ENCODE measurements at places on chromosomes 2 and 18.

GRCh38 chr18:22408059-22408458, 9.7 kb downstream of the CTAGE1 start:
- DNase-seq = no peak

DNA sequence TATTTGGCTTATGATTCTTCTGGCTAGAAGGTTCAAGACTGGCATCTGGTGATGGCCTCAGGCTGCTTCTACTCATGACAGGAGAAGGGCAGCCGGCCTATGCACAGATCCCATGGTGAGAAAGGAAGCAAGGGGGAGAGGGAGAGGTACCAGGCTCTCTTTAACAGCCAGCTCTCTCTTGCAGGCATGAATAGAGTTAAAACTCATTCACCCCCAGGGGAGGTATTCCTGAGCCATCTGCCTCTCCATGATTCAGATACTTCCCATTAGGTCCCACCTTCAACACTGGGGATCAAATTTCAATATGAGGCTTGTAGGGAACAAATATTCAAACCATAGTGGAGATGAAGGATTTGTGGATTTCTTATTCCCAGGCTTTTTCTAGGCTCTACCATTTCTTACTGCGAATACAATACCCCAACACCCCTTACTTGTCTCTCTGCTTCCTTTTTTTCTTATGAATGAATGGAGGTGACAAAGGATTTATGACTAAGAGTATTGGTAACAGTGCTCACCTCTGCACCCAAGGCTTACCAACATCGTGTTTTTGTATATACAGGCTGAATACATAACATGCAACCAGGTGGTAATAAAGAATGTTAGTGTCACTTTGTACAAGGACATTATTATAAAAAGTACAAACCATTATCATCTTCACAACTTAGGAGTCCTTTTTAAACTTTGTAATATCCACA, 454.6 kb upstream of the TRIB2 start:
- no peak for DNase-seq

DNA sequence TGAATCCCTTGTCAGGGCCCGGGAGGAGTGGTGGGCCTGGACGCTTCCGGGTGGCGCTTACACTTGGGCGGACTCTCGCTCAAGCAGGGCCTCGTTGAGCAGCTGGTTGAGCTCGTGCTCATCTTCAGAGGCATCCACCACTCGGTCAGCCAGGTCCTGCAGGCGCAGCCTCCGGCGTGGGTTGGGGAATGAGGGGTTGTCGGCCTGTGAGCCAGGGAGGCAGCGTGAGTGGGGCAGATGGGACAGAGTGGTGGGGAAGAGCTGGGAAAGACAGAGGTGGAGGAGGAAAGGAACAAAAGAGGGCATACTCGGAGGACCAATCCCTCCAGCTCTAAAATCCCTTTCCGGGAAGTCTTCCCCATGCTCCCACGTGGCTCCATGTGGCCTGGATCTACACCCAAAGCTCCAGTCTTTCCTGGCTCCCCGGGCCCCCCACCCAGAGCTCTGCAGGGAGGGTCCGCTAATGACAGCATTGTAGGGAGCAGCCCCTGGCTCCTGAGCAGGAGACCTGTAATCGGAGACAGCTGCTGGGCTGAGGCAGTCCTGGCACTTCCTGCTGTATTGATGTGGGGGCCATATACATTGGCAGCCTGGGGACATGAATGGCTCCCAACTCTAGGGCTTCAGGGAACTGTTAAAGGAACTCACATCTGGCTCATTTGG, 41.6 kb downstream of the CENPO start:
- no peak for DNase-seq

GRCh38 chr2:197037863-197038398, 111.4 kb upstream of the PGAP1 start:
- no peak for DNase-seq

- DNase-seq = no peak
Observed at GRCh38 chr2:239189711-239190131, 211.1 kb downstream of the HDAC4 start.

- peak; percentile 33 for DNase-seq
Observed at GRCh38 chr2:43018179-43019024, 208.0 kb downstream of the ZFP36L2 start.

DNA sequence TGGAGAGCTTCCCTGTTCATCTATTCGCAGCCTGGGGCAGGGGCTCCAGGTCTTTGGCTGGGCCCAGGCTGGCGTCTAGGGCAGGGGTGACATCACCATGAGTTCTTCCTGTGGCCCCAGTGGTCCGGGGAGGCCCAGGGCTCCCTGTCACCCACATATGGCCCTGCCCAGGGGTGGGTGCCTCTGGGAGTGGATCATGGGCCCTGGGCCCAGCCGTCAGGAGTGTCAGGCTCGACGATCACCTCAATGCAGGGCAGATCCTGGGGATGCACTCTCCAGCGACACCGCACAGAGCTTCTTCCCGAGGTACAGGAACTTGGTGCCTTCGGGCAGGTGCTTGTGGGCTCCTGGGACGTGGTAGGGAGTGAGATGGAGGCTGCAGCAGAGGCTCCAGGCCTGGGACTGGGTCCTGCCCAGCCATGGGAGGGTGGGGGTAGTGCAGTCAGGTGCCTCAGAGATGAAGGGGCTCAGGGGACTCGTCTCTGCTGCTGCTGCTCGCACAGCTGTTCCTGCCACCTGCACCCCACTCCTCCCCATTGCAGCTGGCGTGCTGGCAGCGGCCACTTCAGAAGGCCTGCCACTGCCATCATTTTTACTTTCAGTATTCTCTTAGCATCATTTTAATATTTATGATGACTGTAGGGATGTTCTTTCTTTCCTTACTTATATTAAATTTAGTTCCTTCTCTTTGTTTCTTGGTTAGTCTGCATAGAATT, 196.0 kb upstream of the VRK2 start:
- DNase-seq = no peak

DNA sequence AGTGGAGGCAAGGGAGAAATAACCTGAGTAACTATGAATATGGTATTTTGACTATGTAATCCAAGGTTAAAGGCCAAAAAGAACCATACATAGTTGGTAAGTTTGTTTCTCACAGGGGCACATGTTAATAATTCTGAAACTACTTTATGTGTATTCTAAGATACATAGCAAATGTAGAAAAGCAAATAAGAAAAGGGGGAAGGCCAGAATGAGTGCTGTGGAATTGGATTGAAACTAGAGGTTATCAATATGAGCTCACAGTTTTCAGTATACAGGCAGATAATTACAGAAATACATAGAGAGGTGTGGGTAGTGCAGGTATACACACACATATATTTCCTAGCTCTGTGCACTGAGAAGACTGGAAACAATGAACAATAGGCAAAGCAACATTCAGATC, 13.7 kb downstream of the INO80C start:
- DNase-seq = no peak

- DNase-seq = no peak
Observed at GRCh38 chr2:15914596-15915385, 25.6 kb upstream of the MYCN start.

DNA sequence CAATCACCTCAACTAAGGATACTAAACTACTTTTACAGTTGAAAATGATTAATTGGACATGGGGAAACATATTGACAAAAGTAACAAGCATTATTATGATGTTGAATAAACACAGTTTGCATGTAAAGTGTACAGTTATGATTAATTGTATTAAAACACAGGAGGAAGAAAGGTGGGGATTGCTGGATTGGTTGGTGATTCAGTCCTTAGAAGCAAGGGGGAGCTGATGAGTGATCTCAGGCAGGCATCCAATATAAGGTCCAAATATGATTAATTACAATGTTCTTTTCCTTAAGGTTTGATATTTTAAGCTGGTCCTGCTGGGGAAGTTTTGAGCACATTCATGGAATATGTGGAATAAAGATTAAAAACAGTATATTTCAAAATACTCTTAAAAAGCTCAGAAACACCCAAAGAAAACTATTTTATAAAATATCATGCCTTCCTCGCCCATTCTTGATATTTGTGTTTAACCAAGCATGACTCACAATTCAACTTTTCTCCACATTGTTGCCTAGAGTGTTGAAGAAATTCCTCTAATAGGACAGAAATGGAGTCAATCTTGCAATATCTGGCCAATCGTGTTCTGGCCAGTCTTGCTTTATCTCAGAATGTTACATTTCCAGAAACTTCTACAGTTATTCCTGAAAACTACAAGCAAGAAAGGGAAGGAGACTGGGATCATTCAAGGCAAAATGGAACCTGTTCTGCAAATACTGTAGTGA, 268.2 kb downstream of the RPIA start:
- no peak for DNase-seq

- DNase-seq = peak; percentile 72
Observed at GRCh38 chr2:3535794-3536681, 16.7 kb upstream of the ADI1 start.

DNA sequence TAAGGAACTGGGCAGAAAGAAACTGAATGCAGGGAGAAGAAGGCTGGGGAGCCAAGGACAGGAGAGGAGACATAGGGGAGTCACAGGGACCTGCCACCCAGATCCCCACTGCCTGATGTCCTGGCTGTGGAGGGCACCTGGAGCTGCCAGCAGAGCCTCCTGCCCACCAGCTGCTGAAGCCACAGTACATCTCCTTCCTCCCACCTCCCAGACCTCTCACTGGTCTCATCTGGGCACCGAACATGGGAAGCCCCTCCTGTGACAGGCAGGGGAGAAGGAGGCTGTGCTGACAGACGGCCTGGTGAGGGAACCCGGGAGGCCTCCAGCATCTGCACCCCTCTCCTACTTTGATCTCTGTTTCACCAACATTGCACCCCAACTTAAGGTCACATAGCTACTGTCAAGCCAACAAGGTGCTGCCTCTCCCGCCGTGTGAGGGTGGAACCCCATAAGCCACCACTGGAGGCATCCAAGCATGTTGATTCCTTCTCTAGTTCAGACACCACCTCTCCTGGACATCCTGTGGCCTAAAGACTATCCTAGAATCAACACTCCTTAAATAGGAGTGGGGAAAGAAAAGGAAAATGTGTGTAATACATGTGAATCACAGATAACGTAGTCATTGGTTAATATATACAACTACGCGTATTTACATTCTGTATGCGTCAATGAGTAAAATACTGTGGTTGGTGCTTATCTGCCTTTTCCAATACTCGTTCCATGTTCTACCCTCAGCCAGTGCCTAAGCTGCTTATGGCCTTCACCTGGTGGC, 3.5 kb upstream of the RNPEPL1 start:
- no peak for DNase-seq

GRCh38 chr2:4838626-4839025, 853.6 kb upstream of the SOX11 start:
- no peak for DNase-seq

- DNase-seq = no peak
Observed at GRCh38 chr2:214542295-214542694, 131.4 kb downstream of the VWC2L start.

GRCh38 chr18:22737054-22737453, 196.1 kb upstream of the RBBP8 start:
- DNase-seq = no peak

DNA sequence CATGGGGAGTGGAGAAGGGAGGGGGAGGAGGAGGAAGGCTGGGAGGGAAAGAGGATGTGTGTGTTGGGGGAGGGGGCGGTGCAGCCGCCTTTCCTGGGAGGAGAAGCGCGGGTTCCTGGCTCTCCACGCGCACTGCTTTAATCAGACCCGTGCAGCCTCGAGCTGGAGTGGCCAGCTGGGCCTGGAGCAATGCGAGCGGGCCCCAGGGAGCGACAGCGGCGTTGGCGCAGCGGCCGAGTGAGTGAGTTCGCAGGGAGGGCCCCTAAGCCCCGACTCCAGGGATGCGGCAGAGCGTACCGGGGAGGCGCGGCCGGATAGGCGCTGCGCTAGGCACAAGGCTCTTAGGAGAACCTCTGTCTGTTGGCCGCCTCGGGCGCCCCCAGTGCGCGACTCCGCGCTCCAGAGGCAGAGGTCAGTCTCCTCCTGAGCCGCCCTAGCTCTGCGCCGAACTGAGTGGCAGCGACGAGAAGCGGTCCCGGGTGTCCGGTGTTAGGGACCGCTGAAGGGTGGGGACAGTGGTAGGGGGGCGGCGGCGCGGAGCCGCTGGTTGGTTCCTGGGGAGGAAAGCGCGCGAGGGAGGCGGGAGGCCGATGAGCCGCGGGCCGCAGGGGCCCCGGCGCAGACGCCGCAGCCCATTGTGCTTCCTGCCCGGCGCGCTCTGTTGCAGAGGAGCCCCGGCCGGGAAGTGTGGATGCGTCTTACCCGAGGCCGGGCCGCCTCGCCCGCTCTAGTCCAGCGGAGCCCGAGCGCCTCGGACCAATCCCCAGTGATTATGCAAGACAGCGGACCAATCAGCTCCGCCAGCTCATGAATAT, 455 bp upstream of the DLX1 start:
- DNase-seq = peak; percentile 89

GRCh38 chr2:177893880-177894279, 178.7 kb downstream of the PDE11A start:
- DNase-seq = no peak

- no peak for DNase-seq
Observed at GRCh38 chr2:50729306-50730049, 302.5 kb downstream of the NRXN1 start.

DNA sequence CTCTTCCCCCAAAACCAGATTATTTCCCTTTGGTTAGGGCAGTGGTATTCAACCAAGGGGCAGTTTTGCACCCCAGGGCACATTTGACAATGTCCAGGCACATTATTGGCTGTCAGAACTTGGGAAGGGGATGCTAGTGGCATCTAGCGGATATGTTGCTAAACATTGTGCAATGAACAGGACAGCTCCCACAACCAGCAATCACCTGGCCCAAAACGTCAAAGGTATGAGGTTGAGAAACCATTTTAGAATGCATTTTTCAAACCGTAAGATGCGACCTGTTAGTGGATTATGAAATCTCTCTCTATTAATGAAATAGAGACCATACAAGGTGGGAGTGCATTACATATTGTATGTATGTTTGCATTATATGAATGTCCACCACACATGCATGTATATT, 54.2 kb downstream of the CD8B2 start:
- DNase-seq = no peak

GRCh38 chr2:26801328-26801727, 15.5 kb downstream of the CENPA start:
- no peak for DNase-seq
